ENCODE measurements at places on chromosomes 11 and 22. TPM values are rescaled to one million over a fixed set of nuclear protein-coding genes. Genes with fewer than 3 reads are reported as not detected.

GRCh38 chr11:102279641-102280170 is 37.6 kb upstream of the BIRC3 start:
- peak; percentile 20 for DNase-seq

DNA sequence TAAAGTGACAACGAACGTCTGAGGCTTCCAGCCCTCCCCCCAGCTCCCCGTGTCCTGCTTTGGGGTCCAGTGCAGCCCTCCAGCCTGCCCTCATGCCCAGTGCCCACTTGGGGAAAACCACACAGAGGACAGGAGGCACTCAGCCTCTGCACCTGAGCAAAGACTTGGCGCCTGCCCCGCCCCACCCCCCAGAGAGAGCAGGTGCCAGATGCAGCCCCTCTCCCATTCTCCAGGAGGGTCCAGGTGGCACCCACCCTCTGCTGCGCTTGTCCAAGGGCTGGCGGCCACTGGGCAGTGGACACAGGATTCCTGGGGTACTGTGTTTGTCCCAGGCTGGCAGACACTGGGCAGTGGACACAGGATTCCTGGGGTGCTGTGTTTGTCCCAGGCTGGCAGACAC is 15.7 kb downstream of the RNH1 start:
- DNase-seq: no peak

GRCh38 chr11:110907629-110908028 is 195.4 kb upstream of the ARHGAP20 start:
- DNase-seq: no peak

GRCh38 chr11:134260983-134261382 is 7.6 kb downstream of the ACAD8 start:
- no peak for DNase-seq

DNA sequence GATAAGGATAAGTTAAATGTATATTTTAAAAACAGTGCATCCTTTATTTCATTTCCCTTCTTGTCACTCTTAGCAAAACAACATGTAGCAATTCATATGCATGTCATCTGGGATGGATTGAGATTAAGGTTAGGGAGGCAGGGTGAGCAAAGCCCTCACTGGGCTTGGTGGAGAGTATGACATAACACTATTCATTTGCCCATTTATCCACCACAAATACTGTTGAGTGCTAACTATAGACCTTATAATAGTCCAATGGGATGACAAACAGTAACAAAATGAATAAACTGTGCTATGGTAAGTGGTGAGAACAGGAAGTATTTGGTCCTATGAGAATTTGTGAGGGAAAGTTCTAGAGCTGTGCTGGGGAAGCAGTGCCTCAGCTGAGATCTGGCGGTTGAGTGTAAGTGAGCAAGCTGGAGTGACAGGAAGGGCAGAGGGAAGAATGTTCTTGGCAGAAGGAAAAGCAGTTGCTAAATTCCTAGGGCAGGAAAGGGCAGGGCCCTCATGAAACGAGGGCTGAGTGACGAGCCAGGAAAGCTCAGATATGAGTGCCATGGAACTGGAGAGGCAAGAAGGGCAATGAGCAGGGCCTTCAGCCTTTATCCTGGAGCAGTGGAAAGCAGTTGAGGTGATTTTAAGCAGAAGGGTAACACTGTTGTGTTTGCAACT is 6.7 kb downstream of the HSD17B12 start:
- no peak for DNase-seq

DNA sequence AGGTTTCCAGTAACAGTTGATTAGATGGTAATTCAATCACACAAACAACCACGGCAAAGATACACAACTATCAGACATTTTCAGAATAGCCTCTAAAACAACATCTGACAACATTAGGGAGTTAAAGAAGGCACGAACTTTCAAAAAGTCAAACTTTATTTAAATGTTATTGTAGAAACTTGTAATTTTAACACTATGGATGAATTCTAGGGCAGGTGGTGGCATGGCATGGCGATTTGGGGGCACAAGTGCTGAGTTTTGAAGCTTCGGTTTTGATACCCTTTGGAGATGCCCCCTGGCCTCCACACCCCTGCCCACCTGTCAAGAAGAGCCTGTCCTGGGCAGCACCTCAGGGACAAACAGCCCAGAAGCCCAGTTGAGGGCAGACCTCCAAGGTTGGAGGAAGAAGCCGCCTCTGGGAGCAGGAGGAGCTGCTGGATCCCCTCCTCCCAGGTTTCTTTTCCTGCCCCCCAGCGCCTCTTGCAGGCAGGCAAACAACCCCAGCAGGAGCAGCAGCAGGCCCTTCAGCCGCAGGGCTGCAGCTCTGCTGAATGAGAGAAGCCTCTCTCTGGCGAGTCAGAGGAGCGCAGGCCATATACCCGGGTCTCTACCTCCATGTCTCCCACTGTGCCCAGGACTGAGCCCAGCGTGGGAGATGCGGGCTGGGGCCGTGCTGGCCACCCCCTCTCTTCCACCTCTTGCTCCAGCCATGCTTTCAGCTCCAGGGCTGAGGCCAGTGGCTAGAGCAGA is 102.1 kb upstream of the IGLL5 start:
- DNase-seq: no peak

- DNase-seq: no peak
Measured at GRCh38 chr11:64139049-64139448, 26.9 kb downstream of the MACROD1 start.

GRCh38 chr11:122210367-122210997 is 94.5 kb upstream of the BLID start:
- DNase-seq: no peak

GRCh38 chr22:48306284-48306683 is 1521.4 kb downstream of the BRD1 start:
- no peak for DNase-seq

- no peak for DNase-seq
Measured at GRCh38 chr11:96101146-96101545, 177.2 kb upstream of the MTMR2 start.

DNA sequence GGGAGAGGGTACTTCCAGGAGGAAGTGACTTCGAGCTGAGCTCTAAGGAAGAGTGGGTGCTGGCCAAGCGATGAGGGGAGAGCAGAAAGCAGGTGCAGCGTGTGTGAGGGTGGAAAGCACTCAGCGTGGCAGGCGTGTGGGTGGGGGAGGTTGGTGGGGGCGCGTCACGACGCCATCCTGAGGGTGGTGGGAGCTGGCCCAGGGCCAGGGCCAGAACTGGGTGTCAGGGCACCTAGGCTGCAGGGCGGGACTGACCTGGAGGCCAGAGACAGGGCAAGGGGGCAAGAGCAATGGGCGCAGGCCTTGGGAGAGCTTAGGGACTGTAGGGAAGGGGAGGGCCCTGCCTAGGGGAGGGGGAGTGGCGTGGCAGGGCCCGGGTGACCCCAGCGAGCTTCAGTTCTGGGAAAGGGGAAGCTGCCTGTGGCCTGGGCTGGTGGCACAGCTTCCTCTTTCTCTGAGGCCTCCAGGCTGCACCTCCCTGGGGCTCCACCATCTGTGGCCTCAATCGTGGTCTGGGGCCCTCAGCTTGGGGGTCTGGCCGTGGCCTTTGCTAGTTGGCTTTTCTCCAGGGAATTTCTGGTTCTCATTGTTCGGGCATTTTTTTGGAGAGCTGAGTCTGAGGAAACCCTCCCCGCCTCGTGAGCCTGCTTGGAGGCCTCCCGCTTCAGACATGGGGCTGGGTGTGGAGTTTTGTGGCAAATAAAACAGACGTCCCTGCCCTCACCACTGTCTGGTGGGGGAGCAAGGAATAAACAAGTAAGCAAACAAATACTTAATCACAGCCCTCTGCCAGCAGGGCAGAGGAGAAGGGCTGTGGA is 8.9 kb downstream of the RELT start:
- DNase-seq: no peak

- DNase-seq: no peak
Measured at GRCh38 chr11:98243897-98244296, 776.9 kb upstream of the CNTN5 start.

GRCh38 chr11:64893194-64894069 is 15.0 kb upstream of the EHD1 start:
- no peak for DNase-seq

DNA sequence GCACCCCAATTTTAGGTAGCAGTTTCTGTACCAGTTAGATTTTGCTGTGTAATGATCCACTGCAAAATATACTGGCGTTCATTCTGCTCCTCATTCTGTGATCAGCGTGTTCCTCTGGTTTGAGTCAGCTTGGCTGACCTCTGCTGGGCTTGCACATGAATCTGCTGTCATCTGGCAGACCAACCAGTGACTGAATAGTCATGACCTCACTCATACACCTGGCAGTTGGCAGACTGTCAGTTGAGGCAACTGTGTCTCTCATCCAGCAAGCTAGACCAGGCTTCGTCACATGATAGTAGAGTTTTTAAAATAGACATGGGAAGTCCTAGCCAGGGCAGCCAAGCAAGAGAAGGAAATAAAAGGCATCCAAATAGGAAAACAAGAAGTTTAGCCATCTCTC is 316.3 kb upstream of the LARGE1 start:
- DNase-seq: no peak

DNA sequence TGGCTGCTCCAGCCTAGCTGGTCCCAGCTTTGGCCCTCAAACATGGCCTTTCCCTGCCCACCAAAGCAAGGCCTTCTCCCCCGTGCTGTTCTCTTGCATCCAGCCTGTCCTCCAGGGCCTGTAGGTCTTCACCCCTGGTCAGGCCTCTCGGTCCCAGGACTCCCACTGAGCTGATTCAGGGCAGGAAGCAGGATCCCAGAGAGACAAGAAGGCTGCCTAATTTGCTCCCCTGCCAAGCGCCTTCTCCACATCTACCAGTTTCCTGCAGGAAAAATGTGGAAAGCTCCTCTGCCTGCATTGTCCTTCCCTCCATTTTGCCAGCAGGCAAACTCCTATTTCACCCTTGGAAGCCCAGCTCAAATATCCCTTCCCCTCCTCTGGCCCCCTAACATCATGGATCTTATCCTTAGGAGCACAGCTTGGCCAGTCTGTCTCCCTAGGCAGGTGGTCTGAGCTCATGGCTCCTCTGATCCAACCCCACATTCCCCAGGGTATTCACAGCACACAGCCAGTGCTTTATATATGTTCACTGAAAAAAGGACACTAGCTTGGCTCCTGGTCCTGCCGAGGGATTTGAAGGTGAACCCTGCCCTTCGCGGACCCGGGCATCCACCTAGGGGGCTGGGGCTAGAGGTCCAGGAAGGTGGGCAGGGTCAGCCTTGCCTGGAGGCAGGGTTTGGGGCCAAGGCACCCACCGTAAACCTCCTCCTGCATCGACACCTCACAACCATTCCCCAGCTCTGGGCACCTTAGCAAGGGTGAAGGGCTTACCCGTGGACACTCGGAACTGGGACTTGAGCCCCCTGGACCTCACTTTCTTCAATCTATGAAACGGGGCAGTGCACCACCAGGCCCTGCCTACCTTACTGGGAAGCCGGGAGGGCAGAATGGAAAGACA is 968 bp downstream of the RHBDD3 start:
- no peak for DNase-seq

DNA sequence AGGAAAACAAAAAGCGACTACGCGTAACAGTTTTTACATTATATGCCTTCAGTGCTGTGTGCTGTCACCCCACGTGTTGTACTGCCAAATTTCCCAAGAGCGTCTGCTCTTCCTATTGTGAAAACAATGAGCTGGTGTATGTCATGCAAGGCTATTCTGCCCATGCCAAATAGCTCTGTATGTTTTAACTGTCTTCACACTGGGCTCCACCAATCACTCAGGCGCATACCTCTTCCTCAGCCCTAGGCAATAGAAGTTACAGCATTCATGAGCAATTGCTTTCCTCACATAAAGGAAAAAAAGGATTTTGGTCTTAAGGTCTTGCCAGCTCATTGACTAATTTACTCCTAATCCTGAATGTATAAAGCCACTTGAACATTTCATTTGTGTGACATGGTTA is 606.8 kb downstream of the NTM start:
- no peak for DNase-seq

GRCh38 chr11:34540870-34541269 is 27.3 kb upstream of the ELF5 start:
- no peak for DNase-seq

GRCh38 chr22:21730535-21731308 is 4.9 kb downstream of the YPEL1 start:
- no peak for DNase-seq

GRCh38 chr11:2570211-2570811 is 125.5 kb downstream of the KCNQ1 start:
- peak; percentile 10 for DNase-seq

GRCh38 chr11:86469491-86470388 is 95.1 kb downstream of the CCDC81 start:
- no peak for DNase-seq

- no peak for DNase-seq
Measured at GRCh38 chr11:129703846-129704245, 111.8 kb upstream of the TMEM45B start.

DNA sequence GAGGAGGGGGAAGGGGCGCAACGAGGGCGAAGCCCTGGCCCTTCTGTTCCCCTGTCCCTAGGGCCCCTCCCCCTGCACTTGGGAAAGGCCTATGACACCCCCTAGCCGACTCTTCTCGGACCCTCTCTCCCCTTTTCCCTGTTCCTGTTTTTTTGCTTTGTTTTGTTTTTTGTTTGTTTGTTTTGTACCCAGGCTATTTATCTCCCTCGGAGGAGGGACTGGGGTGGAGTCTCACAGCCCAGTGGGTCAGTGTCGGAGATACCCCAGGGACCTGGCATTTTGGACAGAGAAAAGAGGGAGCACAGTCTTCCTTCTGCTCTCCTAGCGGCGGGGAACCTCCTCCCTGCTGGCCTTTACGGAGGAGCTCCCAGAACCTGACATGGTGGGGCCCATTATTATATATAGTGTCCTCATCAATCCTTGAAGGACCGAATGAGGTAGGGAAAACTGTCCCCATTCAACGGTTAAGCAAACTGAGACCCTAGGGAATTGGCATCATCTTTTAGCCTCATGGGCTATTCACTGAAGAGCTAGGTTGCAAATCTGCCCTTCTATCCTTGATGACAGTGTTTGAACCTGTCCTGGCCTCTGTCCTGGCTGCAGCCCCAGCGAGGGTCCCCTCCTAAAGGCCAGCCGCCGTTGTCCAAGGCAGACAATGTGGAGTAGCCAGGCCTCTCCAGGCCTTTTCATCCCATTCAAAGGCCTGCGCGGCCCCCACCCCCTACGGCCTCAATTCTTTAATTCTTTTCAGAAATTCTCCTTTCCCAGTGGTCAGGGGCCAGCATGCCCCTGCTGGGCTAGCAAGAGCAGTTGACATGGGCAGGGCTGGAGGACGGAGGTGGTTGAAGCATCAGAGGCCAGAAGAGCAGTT is 911 bp downstream of the EMID1 start:
- DNase-seq: no peak

- no peak for DNase-seq
Measured at GRCh38 chr11:13168271-13168670, 109.3 kb upstream of the BMAL1 start.

The TRIM29 gene
- total RNA-seq: 2.4 TPM

The CNGA4 gene
- total RNA-seq: not detected

The MUC6 gene
- total RNA-seq: 2.7 TPM

The OR51B5 gene
- total RNA-seq: 2.0 TPM

The GRK3 gene
- 11.1 TPM for total RNA-seq

The MS4A15 gene
- total RNA-seq: not detected

The NFAM1 gene
- 2.8 TPM for total RNA-seq

The DGKZ gene
- total RNA-seq: 105 TPM

The EXPH5 gene
- 4.2 TPM for total RNA-seq

The DERL3 gene
- total RNA-seq: not detected

The RAC2 gene
- total RNA-seq: 7.4 TPM

The FGF19 gene
- total RNA-seq: not detected

The DDTL gene
- total RNA-seq: 3.3 TPM

The OSM gene
- total RNA-seq: 1.4 TPM

The LMF2 gene
- 60.1 TPM for total RNA-seq

The CRYBB2 gene
- total RNA-seq: not detected

Measured in tibial nerve (tissue), 4 donors.